ENCODE measurements at places on chromosomes 7 and 10.
A peak's percentile ranks its signal among the peaks of the same experiment; 100 is the strongest.

- peak; percentile 8 for DNase-seq
Measured at GRCh38 chr7:129308047-129308446, 83.2 kb downstream of the AHCYL2 start.

DNA sequence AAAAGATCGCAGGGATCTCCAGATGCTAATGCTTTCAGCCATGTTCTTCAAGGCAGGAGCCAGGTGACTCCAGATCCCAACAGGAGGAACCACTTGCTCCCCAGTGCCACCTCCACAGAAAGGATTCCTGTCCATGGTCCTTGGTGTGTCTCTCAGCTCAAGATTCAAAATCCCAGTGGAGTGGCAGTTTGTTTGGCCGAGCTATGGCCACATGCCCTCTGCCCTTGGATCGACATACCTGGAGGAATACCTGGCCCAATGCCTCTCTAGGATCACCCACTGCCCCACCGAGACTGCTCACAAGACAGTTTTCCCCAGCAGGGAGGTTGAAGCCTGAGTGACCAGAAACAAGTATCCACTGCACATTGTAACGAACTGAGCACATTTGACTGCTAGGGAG, 3.9 kb upstream of the GPRIN2 start:
- no peak for DNase-seq

DNA sequence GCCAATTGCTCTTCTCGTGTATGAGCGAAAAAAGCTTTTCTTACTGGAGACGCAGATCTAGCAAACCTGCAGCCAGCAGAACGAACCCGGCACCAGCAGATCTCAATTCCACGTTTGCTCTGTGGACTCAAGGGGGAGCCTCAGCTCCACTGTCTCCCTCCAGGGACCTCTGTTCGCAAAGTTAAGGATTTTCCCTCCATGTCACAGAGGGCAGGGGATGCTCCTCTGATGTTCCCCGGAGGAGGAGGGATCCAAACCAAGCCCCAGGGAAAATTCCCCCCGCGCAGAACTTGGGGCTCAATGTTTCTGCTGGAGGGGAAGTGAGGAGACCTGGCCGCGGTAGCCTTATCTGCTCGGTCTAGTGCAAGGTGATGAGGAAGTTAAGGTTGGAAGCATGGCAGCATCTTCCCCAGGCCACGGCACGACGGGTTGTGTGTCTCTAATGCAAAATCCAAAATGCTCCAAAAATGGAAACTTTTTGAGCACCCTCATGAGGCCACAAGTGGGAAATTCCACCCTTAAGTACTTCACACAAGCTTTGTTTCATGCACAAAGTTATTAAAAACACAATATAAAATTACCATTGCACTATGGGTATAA, 9.0 kb downstream of the IQCE start:
- DNase-seq, result no peak

- DNase-seq, result peak; percentile 74
Measured at GRCh38 chr10:28592953-28593352, 60.0 kb downstream of the WAC start.

GRCh38 chr10:62869958-62870357, 53.8 kb upstream of the EGR2 start:
- no peak for DNase-seq

DNA sequence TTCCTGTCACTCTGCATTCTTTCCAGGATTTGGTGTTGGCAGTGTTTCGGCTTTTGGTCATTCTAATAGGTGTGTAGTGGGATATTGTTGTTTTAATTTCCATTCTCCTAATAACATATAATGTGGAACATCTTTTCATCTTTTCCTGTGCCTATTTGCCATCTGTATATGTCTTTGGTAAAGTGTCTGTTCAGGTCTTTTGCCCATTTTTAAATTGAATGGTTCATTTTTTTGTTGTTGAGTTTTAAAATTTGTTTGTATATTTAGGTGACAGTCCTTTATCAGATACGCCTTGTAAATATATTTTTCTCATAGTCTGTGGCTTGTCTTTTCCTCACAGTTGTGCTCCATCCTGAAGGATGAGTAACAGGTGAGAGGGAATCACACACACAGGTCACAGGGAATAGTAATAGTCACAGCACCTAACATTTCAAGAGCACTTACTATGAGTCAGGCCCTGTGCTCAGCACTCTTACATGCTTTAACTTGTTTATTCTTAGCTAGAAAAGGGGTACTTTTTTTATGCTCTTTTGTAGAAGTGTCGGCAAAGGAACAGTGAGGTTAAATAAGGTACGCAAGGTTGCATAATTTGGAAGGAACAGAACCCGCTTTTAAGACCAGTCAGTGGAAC, 117.1 kb upstream of the GATA3 start:
- peak; percentile 55 for DNase-seq

GRCh38 chr7:98211221-98211675, at the start of gene BHLHA15:
BHLHA15 (plus strand) TSS chr7:98211439; CDS start chr7:98212310, 871 bp downstream.
- DNase-seq, result peak; percentile 22

GRCh38 chr7:8325067-8325466, 63.1 kb upstream of the ICA1 start:
- DNase-seq, result peak; percentile 3

GRCh38 chr10:47063858-47064257, 152.6 kb downstream of the PTPN20 start:
- DNase-seq, result no peak

DNA sequence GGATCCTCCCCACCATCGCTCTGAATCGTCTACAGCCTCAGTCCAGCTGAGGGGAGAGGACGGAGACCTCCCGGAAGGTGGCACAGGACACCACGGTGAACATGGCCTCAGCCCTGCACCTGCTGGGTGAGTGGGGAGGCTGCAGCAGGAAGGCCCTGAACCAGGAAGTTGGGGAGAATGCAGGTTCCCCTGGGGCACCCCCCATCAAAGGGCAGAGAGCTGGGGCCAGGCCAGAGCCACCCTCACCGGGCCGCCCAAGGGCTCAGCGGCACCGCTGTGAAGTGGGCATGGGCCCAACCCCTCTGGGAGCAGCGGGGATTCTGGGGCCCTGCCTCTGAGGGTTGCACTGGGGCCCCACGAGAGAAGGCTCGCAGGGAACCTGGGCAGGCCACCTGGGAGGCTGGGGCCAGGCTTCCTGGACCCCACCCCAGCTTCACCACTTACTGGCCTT, 98.7 kb downstream of the MICALL2 start:
- no peak for DNase-seq

GRCh38 chr10:788796-789748, 99.6 kb upstream of the DIP2C start:
- DNase-seq, result peak; percentile 69

DNA sequence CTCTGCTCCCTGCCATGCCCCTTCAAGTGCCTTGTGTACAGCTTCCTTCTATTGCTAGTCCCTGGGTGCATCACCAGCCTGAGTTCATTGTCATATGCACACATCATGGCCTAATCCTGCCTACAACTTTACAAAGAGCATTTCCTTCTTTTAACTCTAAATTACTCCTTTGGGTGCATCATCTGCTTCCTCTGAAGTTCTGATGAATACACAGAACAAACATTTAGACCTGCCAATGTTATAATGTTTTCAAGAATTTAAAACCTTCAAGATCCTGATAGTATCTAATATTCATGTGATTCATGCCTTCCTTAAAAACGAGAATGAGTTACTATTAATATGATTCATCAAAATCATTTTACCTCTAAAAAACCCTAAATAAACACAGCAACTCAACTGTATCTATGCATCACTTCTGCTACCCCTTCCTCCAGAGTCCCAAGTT, 357.1 kb downstream of the MAGI2 start:
- DNase-seq, result peak; percentile 63

DNA sequence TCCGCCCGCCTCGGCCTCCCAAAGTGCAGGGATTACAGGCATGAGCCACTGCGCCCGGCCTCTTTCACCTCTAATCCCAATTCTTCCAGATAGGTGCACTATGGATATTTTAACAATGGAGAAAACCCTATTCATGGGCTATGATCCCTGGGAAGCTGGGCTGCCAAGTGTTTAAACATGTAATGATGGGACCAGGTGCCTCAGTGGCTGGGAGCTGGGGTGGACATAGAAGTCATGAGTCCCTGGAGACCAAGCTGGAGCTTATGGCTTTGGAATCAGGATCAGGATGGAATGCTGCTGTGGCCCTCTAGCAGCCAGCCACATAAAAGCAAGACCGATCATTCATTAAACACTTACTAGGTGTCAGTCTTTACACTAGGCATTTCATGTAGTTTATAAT, 41.8 kb upstream of the IGFBP3 start:
- peak; percentile 8 for DNase-seq

DNA sequence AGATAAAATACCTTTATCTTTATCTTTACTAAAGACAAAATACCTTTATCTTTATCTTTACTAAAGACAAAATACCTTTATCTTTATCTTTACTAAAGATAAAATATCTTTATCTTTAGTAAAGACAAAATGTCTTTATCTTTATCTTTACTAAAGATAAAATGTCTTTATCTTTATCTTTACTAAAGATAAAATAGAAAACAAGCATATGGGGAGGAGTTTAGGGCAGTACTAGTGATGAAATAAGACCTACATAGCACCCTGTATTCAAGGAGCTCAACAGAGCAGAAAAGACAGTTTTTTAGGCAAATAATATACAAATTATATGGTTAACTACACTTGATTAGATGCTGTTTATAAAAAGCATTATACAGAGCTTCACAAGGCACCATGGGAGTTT, 19.3 kb downstream of the ANKRD22 start:
- DNase-seq, result no peak

DNA sequence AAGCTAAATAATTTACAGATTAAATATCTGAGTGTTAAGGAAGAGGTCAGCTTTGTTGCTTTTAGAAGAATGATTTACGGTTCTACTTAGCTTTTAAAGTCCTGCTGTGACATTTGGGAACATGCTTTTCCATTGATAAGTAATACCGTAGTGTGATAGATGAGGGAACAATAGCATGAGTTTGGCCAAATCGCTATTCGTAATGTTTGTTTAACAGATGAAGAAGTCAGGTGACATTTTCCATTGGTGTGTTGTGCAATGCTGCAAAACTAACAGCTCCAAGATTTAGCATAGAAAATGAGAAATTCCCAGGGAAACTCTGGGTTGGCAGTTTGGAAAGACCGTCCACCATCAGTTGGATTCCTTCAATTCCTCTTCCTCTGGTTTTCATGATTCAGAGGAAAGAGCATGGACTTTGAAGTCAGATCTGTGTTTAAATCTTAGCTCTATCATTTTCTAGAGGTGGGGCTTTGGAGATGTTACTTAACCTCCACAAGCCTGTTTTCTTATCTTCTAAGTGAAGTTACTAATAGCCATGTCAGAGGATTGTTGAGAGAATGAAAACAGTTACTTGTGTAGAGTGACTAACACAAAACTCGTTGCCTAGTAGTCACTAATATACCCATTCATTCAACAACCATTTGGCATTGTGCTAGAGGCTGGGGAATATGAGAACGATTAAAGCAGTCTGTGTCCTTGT, 140.4 kb upstream of the BMPER start:
- DNase-seq, result peak; percentile 5

DNA sequence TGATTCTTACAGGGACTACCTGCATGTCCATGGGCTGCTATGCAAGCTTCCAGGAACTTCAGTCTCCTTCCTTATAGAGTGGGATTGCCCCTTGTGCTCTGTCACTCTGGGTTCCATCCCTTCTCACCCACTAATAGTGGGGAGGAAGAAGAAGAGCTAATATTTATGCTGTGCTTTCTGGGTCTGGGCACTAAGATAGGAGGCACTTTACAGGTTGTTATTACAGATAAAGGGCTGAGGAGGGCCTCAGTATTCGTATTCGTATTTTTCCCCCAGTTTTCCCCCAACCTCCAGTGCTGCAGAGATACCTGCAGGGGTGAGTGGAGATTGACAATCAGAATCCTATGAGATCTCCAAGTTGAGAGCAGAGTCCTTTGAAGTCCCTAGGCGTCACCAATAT, 14.2 kb downstream of the HK1 start:
- DNase-seq, result no peak

- no peak for DNase-seq
Measured at GRCh38 chr10:111344804-111345203, 268.0 kb downstream of the ADRA2A start.

DNA sequence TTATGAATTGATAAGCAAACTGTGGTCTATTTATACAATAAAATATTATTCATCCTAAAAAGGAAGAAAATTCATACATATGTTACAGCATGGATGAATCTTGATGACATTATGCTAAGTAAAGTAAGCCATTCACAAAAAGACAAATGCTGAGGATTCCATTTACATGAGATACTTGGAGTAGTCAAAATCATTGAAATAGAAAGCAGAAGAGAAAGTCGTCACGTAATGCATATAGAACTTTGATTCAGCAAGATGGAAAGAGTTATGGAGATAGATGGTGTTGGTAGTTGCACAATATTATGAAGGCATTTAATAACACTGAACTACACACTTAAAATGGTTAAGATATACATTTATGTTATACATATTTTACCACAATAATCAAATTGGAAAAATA, 309.7 kb upstream of the KLF6 start:
- no peak for DNase-seq

- DNase-seq, result no peak
Measured at GRCh38 chr7:66036382-66036781, 39.2 kb upstream of the ASL start.

DNA sequence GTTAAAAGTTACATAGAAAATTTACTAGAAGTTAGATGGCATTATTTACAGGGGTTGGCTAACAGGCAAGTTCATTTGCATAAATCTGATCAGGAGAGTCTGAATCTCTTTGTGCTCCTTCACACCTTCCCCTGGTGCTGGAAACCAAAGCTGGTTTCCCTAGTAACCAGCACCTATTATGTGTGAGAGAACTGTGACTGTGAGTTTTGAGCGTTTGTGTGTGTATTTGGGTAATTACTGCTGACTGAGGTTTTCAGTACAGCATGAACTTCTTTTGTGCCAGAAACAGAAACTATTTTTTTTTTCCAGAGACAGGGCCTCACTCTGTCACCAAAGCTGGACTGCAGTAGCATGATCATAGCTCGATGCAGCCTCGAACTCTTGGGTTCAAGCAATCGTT, 10.3 kb upstream of the IFIT1B start:
- DNase-seq, result no peak

GRCh38 chr7:143181349-143181748, 1.9 kb upstream of the TAS2R39 start:
- DNase-seq, result no peak

- peak; percentile 94 for DNase-seq
Measured at GRCh38 chr10:35058134-35058533, 32.0 kb downstream of the CUL2 start.

- no peak for DNase-seq
Measured at GRCh38 chr7:2040201-2040892, 192.4 kb downstream of the MAD1L1 start.

DNA sequence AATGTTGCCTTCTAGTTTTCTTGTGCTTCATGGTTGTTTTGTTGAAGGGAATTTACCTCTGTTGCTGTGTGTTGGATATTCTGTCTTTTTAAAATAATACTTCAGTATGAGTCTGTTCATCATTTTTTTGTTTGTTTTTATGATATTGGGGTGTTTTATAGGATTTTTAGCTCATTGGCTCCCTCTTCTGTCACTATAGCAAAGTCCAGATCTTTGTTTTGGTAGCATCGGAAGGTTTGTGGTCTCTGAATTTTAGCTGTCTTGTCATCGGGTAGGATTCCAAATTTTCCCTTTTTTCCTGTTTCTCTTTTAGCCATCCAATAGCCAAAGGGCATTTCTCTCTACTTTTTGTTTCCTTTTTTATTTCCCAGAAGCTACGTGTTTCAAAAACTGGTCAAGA, 91.4 kb downstream of the EXOC4 start:
- no peak for DNase-seq

Data from kidney tubule cell (primary cell).